ACHN (cell line): ENCODE measurements at places on chromosomes 6 and 20.

GRCh38 chr6:16434885-16435284, 196.5 kb downstream of the GMPR start:
- DNase-seq: no peak

GRCh38 chr20:12358006-12358654, 440.4 kb downstream of the BTBD3 start:
- DNase-seq: no peak

DNA sequence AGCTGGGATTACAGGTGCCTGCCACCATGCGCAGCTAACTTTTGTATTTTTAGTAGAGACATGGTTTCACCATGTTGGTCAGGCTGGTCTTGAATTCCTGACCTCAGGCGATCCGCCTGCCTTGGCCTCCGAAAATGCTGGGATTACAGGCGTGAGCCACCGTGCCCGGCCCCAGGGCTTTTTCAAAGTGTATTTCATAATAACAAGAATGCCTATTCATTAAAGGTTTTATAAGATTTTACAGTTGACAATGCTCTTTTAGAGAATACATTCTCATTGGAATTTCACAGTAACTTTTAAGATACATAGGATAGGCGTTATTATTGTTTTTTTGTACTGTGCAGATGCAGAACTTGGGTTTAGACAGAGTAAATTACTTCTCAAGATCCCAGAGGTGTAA, 52.6 kb upstream of the PTPRK start:
- no peak for DNase-seq

- no peak for DNase-seq
Observed at GRCh38 chr20:48186915-48187314, 401.6 kb upstream of the SULF2 start.

- DNase-seq: peak; percentile 67
Observed at GRCh38 chr6:47047479-47048407, 5.6 kb upstream of the ADGRF1 start.

DNA sequence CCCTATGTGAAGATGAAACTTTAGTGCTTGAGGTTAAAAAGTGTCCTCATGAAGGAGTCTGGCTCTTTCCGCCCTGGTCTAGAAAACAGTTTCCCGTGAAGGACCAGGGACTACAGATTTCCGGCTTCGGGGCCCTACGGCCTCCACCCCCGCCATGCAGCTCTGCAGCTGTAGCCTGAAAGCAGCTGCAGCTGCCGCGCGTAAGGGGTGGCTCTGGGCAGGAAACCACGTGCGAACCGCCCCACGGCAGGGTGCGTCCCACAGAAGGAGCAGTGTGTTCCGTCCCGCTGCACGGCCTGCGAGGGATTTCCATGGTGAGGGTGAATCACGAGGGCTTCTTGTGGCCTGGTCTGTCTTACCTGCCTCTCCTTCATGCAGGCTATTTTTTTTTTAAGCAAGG, 117.0 kb downstream of the ERMARD start:
- no peak for DNase-seq

GRCh38 chr6:169638915-169639314, 62.9 kb downstream of the WDR27 start:
- DNase-seq: no peak

GRCh38 chr6:107957308-107957908, 600 bp downstream of the SEC63 start:
- DNase-seq: peak; percentile 46

DNA sequence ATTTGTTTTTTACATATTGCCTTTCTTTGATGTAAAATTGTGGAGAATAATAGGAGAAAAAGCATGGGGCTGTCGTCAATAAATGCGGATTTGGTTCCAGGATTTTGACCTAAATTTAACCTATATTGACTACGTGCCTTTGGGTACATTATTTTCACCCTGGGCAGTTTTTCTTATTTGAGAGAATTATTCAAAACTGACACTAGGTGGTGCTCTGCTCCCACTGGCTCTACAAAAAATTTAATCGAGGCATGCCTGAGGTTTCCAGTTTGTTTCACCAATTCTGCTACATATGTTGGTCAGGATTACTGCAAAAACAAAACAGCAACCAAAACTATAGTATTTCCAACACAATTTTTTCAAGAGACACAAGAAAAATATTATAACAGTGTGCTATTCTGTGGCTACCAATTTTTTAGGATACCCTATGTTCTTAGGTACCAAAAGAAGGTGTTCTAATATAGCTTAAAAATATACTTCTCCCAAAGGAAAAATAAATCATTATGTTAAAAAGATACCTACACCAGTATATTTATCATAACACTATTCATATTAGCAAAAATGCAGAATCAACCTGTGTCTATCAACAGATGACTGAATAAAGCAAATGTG, 48.6 kb upstream of the FABP7 start:
- DNase-seq: peak; percentile 39

DNA sequence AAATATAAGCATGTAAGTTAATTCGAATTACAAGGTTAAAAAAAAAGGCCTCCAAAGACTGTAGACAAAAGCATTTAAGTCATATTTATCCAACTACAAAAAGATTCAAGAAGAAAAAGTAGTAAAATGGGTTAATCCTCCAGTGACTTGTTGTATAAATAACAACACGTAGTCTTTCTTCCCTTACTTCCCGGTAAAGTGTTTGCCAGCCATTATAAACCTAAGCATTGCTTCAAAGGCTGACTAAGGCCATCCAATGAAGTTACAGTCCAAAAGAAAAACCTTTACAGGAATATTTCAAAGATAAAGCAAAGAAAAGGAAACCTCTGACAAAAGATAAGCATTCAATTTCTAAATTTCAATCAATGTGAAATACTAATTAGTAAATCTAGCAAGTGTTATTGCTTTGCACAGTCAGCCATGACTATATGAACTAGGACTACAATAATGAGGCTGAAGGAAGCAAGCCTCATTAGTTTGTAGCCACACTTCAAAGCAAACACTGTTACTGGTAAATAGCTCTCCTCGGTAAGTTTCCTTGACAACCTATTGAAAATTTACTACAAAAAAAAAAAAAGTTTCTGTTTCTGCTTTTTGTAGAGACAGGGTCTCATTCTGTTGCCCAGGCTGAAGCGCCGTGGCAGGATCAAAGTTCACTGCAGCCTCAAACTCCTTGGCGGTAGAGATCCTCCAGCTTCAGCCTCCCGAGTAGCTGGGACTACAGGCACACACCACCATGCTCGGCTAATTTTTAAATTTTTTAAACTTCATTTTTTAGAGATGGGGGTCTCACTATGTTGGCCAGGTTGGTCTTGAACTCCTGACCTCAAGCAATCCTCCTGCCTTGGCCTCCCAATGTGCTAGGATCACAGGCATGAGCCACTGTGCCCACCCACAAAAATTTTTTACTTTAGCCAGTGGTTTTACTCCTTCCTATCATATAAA, 46.0 kb downstream of the NUDT3 start:
- no peak for DNase-seq

GRCh38 chr20:47825011-47825762, 39.9 kb upstream of the SULF2 start:
- no peak for DNase-seq

- no peak for DNase-seq
Observed at GRCh38 chr6:12974551-12974950, 258.0 kb downstream of the PHACTR1 start.

GRCh38 chr6:113433335-113433991, 423.7 kb upstream of the MARCKS start:
- DNase-seq: no peak

GRCh38 chr20:10531848-10532247, 96.7 kb downstream of the SLX4IP start:
- DNase-seq: no peak
